ENCODE measurements at places on chromosomes 4 and X.

GRCh38 chr4:110854021-110854678 lies 231.3 kb upstream of the PITX2 start:
- no peak for DNase-seq

GRCh38 chrX:120145295-120145925 lies 13.0 kb upstream of the RHOXF2 start:
- DNase-seq: no peak

DNA sequence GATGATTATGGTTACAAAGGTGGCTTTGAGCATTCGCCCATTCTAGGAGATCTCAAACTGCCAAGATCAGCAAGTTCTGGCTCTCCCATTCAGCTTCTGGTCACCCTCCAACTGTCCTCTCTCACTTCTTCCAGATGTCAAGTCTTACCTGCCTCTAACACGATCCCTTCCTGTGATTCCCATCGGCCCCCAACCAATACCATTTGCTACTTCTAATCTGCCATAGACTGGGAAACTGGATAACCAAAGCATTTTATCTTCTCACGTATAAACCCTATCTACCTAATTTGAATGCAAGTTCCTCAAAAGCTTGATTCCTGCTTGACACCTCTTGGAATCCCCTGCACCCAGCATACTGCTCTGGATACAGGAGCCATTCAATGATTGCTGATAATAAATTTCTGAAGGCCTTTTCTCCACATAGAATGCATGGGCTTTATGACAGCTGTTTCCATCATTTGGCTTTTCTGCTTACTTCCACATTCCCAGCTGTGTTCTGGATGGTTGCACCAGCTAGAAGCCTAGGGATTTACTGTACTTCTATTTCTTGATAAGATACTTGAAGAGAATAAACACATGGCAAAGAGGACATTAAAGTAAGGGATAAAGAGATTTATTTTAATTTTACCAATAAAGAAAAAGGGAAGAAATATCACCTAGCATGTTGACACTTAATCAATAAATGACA lies 9.6 kb downstream of the GPC4 start:
- DNase-seq: no peak

- DNase-seq: no peak
Measured at GRCh38 chrX:131841496-131842437, 181.3 kb upstream of the STK26 start.

DNA sequence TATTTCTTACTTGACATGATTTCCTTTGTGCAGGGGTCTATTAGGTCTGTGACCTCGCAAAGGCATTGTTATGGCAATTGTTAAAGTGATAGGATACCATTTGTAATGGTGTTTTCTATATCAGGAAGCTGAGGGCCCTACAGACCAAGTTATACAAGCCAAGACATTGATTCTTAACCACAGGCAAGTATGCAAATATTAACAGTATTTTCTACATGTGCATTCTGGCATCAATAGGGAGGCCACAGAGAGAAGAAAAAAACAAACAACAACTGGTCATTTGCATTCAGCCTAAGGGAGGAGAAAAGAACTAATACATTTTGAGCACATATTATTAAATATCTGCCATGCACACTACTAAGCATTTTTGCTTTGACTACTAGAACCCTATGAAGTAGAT lies 28.5 kb downstream of the GBA3 start:
- no peak for DNase-seq

GRCh38 chrX:28693101-28693500 lies 105.9 kb downstream of the IL1RAPL1 start:
- DNase-seq: no peak
